ENCODE measurements at places on chromosomes 6 and 20.

DNA sequence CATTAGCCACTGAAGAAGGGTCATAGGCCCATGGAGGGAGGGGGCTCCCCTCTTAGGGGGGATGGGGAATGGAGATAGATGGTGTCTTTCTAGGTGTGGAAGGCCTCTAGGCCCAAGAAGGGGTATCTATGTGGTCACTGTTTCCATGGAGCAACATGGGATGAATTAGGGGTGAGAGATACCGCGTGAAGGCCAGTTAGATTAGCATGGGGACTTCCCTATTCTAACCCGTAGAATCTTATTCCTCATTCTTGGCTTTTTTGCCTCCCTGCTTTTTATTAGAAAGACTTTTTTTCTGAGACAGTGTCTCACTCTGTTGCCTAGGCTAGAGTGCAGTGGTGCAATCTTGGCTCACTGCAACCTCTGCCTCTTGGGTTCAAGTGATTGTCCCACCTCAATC lies 3.2 kb downstream of the RAB44 start:
- DNase-seq: no peak

DNA sequence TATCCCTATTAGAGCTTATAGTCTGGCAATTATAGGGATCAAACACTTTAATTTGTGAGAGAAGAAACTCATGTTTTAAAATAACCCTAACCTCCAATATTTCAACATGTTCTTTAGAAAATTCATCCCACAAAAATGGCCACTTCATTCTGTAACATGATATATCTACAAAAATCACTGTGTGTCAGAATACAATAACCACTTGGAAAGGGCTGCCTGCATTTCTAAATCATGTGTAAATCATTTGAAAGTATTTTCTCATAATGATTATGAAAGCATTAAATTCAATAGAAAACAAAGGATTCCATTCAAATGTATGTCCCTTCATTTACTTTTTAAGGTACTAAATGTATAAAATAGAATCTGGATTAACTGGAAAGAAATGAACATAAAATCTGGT lies 101.4 kb upstream of the NHSL1 start:
- no peak for DNase-seq

DNA sequence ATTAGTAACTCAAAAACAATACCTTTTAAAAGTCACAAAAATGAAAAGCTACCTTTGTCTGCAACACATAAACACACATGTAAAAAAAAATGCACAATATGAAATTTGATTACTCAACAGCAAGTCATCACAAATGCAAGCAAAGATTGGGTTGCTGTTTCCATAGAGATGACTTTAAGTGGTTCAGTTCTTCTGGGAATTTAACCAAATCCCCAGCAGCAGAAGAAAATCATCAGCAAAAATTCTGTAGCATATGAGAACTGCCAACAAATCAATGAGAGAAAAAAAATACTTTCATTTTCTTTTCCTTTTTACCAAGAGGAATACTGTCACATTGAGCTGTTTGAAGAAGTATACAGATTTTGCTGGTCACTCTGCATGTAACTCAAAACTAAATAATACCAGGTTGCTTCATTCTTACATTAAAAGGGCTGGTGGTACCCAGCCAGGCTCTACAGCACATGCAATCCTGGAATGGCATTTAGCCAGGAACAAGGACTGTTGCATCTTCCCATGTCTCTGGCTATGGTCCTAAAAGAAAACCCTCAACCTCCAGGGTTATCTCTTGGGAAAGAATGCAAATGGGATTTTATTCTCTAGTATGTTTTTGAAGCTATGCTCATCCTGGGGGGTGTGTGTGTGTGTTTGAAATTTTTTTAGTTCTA lies 158.3 kb downstream of the OPRM1 start:
- DNase-seq: no peak

GRCh38 chr6:170073846-170074245 lies 217.0 kb downstream of the DLL1 start:
- no peak for DNase-seq

- DNase-seq: peak; percentile 47
These were observed 194.8 kb downstream of the COL9A1 start for GRCh38 chr6:70107852-70108629.

DNA sequence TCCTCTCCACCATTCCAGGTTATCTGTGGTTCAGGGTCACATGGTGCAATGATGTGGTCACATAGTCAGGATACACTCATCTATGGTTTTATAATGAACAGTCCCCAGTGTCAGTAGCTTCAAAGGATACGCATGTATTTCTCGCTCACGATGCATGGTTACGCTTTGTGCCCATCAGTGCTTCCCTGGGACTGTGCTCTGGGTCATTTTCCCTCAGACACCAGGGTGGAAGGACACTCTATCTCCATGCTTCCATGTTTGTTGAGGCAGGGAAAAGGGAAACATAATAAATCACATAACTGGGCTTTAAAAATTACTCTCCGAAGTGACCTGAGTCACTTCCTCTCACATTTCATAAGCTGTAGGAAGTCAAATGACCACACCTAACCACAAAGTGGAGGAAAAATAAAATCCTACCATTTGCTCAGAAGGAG lies 394.8 kb upstream of the NOX3 start:
- no peak for DNase-seq

- no peak for DNase-seq
These were observed 238.7 kb upstream of the THEMIS start for GRCh38 chr6:128139519-128139918.

DNA sequence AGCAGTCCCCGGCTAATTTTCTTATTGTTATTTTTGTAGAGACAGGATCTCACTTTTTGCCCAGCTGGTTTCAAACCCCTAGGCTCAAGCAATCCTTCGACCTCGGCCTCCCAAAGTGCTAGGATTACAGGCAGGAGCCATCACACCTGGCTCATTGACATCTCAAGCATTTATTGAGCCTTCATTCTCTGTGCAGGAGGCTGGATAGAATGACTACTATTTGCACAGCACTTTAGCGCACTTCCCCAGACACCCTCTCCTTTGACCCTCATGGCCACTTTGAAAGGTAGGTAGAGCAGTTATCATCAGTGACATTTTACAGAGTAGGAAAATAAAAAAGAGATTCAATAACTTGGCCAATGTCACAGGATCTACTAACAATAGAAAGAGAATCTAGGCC lies 124.0 kb upstream of the STXBP5 start:
- no peak for DNase-seq

- no peak for DNase-seq
These were observed 977.7 kb upstream of the SLC35B3 start for GRCh38 chr6:9412951-9413559.

GRCh38 chr20:55893031-55893430 lies 112.3 kb downstream of the CBLN4 start:
- no peak for DNase-seq

GRCh38 chr20:46228670-46229069 lies 79.6 kb downstream of the CDH22 start:
- DNase-seq: no peak

- DNase-seq: no peak
These were observed 199.4 kb downstream of the TFAP2A start for GRCh38 chr6:10215326-10216110.

DNA sequence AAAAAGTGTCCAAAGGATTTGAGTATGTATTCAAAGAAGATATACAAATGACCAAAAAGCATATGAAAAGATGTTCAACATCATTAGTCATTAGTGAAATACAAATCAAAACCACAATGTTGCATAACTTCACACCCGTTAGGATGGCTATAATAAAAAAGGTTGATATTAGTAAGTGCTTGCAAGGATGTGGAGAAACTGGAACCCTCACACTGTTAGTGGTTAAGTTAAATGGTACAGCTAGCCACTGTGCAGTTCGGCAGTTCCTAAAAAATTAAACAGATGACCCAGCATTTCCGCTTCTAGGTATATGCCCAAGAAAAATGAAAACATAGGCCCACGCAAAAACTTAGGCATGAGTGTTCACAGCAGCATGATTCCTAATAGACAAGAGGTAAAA lies 38.6 kb downstream of the IBTK start:
- DNase-seq: no peak

GRCh38 chr6:113560908-113561307 lies 296.2 kb upstream of the MARCKS start:
- DNase-seq: no peak

GRCh38 chr6:125100074-125100652 lies 53.4 kb upstream of the TPD52L1 start:
- no peak for DNase-seq

GRCh38 chr20:47468290-47469050 lies 33.2 kb upstream of the NCOA3 start:
- DNase-seq: no peak

GRCh38 chr6:120122401-120122800 lies 772.8 kb upstream of the MAN1A1 start:
- no peak for DNase-seq

- DNase-seq: no peak
These were observed 161.4 kb downstream of the TBXT start for GRCh38 chr6:166005944-166006899.

GRCh38 chr20:11168026-11168425 lies 494.2 kb upstream of the JAG1 start:
- DNase-seq: no peak

- DNase-seq: no peak
These were observed 16.7 kb downstream of the MAVS start for GRCh38 chr20:3863317-3863716.

Measured in CD4-positive, alpha-beta T cell treated with Interleukin-17A for 1 hour (primary cell).